ENCODE measurements at places on chromosomes 6 and 20. TPM values are rescaled to one million over a fixed set of nuclear protein-coding genes. Genes with fewer than 3 reads are reported as not detected.

The NKX2-2 gene
- polyA plus RNA-seq: 0.13 TPM

The IGF2R gene
- polyA plus RNA-seq: 124 TPM

The FILIP1 gene
- polyA plus RNA-seq: 57.6 TPM

GRCh38 chr20:42361402-42361970, 743.3 kb upstream of the CHD6 start:
- DNase-seq: no peak

DNA sequence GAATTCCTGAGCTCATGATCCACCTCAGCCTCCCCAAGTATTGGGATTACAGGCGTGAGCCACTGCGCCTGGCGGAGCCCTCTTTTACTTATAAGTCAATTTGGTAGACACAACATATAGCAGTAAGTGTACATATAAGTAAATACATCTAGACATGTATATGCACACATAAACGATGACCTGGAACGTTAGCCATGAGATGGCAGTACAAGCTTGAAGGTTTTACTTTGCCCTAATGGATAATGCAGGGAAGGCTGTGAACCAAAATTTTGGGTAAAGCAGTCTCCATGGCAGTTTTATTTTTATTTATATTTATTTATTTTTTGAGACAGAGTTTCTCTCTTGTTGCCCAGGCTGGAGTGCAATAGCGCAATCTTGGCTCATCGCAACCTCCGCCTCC, 2.4 kb upstream of the GNMT start:
- no peak for DNase-seq

GRCh38 chr20:38538789-38539188, 42.2 kb upstream of the ADIG start:
- DNase-seq: no peak

- DNase-seq: no peak
These were observed 1418.7 kb downstream of the GRIK2 start for GRCh38 chr6:102812242-102812641.

DNA sequence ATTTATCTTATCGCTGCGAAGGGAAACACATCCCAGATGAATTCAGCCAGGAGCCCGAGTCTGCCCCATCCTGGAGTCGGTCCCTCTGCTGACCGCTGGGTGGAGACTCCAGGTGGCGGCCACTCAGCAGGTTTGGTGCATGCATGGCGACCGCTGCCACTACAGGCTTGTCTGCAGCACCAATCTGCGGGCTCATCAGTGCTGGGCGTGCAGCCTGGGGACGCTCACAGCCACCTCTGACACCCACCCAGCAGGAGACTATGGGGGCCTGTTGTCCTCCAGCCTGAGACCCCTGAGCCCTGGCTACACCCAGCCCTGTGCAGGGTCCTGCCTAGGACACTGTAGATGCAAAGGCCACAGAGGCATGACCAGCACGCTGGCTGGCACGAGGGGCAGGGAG, 40.5 kb upstream of the GATA5 start:
- no peak for DNase-seq

Measured in forelimb muscle (tissue), 1 donor.